ENCODE measurements at places on chromosomes 7 and 10.

DNA sequence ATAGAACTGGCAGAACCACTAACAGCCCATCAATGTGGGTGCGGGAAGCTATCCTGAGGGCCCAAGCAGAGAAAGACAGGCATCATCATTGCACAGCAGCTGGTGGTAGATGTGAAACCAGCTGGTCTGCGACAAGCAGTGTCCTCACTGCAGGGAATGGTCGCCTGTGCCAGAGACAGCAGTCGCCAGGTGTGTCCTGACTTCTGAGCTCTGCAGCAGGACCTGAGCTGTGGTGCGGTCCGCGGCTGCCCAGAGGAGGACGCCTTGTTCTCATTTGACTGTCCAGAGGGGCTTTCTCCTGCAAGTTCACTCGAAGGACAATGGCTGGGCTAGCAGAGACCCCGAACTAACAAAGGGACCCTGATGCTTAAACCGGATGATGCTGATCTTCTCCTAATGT is 97.4 kb downstream of the LRRC18 start:
- DNase-seq = no peak

DNA sequence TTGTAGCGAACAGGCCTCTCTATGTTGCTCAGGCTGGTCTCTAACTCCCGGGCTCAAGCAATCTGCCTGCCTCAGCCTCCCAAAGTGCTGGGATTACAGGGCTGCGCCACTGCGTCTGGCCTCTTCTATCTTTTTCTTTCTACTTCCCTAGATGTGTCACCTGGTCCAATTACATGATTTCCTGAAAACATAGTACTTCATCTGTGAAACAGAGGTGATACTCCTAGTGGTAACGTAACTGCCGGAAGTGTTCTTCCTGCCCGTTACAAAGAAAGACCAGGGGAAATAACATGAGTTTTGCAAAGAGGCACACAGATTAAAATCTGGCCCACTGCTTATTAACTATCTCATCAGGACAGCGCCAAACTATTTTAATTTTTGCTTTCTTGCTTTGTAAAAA is 18.4 kb upstream of the HGF start:
- no peak for DNase-seq

GRCh38 chr7:87960239-87960638 is 26.2 kb downstream of the ADAM22 start:
- DNase-seq = no peak

GRCh38 chr7:1092806-1093501 is 5.0 kb downstream of the GPER1 start:
- no peak for DNase-seq

DNA sequence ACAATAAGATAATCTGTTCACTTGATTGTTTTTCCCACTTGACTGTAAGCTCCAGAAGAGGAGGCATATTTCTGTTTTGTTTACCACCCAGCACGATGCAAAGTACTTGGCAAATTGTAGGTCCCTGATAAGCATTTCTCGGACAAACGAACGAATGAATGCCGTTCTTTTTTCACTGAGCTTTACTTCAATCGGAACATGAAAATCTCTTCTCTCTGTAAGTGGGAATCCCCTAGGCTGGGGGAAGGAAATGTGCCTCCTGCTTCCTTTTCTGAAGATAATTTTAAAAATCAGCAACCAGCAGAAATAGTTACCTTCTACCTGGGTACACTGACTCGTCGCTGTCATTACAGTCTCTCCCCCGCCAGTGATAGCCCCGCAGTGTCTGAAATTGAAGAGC is 102.9 kb downstream of the AOAH start:
- DNase-seq = no peak

DNA sequence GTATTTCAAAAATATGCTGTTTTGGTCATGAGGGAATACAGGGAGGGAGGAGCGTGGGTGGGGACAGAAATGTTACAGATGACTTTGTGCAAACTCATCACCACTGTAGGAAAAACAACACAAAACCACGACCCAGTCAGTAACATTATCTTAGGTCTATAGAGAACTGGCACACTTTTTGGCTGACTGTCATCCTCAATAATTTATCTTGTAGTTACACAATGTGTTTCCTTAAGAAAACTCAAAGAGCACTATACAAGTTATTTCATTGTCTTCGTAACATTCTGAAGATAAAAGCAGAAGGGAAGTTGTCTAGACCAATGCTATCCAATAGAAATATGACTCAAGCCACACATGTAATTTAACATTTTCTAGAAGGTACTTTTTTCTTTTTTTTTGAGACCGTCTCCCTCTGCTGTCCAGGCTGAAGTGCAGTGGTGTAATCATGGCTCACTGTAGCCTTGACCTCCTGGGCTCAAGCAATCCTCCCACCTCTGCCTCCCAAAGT is 16.9 kb upstream of the CDK14 start:
- DNase-seq = peak; percentile 63

DNA sequence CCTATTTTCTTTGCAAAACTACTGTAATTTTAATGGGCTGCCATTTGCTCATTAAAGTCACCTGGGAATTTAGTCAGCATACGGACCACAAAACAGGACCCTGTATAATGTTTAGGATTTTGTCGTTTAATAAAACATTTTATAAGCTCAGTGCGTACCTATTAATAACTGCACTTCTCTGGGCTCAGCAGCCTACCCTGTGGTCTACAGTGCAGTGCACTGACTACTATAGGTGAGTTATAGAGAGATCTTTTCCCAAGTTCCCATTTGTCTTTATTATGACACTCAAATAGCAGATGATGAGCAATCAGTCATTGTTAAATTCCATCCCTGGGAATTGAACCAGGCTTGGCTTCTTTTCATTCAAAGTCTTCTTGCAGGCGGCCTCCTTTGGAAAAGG is 433.4 kb upstream of the NFE2L3 start:
- no peak for DNase-seq

DNA sequence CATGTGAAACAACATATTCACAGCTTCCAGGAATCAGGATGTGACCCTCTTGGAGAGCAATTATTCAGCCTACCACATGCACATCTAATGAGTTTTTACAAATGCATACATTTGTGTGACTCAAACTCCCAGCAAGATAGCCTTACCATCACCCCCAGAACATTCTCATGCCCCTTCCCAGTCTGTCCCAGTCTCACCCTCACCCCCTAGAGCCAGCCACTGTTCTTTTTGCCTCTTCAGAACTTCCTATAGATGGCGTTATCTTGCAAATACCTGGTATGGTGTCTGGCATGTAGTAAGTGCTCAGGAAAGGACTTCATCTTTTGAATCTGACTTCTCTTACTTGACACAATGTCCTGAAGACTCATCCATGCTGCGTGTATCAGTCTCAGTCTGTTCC is 23.9 kb upstream of the AOC1 start:
- DNase-seq = no peak

- DNase-seq = no peak
Observed at GRCh38 chr10:129410688-129411392, 56.2 kb upstream of the MGMT start.

DNA sequence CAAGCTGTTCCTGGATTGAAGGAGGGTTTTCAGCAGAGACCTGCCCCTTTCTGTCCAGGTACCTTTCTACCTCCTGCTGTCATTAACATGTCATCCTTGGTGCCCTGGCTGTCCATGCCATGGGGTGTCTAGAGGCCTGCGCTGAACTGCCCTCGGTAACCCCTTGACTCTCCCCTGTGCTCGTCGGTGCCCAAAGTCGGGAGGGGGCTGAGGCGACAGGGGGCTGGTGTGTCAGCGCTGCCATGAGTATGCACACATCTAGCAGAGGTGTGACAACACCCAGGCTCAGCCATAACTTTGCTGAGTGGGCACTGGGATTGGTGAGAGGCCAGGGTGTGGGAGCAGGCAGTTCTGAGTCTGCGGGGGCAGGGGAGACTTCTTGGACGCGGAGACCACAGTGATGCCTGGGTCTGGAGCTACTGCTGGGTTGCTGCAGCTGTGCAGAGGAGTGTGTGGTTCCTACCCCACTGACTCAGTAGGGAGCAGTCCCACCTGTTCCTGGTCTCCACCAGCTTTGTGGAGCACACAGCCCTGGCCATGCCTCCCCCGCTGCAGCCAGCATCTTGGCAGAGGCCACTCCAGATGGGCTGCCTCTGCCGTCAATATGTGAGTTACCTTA is 376.2 kb upstream of the SEMA3C start:
- no peak for DNase-seq

DNA sequence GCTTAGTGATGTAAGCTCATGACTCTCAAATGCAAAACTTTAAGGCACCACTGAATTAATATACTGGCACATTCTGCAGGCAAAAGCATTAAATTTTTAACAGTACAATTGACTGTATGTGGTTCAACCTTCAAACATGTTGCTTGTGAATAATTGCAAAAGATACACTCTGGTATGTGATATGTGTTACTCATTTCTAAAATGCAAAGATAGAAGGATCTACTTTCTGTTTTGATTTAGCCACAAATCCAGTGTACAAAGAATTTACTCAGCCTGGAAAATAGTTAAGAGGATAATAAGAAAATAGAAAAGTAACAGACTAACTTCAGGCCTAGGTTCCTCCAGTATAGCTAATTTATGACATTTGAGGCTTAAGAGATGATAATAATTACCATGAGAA is 66.6 kb upstream of the NOBOX start:
- DNase-seq = no peak

DNA sequence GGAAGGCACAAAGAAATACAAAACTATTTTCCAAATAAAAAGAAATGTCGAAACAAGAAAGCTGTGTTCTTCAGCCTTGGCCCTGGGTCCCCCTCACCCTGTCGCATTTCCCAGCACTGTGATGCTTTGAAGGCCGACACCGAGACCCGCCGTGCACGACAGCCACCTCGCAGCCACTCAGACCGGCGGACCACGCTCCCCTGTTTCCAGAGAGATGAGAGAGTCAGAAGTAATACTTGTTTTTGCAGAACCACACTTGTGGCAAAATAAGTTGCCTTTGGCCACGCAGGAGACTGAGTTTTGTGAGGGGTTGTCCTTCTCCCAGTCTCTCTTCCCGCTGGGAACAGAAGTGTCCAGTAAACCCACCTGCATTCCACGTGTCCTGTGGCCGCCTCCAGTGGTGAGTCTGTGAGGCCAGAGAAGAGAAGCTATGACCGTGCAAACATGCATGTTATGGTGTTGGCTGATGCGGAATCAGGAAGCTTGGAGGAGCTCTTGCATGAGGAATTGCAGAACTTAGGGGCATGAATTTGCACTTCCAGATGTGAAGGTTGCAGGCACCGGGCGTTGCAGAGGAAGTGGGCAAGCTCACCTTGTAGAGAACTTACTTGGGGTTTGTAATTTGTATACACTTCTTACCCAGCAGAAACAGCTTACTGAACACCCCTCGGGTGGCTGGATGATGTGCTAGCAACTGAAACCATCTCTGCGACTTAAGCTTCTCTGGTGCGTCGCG is 194.5 kb downstream of the EBF3 start:
- no peak for DNase-seq

DNA sequence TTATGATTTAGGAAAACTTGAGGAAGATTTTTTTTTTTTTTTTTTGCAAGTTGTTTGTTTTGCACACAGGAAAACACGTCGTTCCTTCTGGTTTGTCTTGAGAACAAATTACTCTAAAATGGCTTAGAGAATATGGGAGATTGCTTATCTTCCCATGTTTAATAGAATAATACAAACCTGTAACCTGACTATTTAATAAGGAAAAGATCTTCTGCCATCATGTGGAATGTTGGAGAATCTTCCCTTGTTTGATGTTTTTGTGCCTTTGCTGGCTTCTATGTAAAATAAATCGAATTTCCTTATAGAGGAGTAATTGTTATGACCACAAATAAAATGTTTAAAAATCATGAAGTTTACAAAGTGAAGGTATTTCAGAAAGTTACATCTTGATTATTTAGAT is 818.8 kb downstream of the GATA3 start:
- no peak for DNase-seq

- DNase-seq = peak; percentile 43
Observed at GRCh38 chr10:49446031-49446430, 50.1 kb upstream of the DRGX start.

- no peak for DNase-seq
Observed at GRCh38 chr7:33761449-33762080, 143.8 kb upstream of the BMPER start.

- DNase-seq = no peak
Observed at GRCh38 chr7:92412745-92413144, 34.5 kb upstream of the GATAD1 start.

DNA sequence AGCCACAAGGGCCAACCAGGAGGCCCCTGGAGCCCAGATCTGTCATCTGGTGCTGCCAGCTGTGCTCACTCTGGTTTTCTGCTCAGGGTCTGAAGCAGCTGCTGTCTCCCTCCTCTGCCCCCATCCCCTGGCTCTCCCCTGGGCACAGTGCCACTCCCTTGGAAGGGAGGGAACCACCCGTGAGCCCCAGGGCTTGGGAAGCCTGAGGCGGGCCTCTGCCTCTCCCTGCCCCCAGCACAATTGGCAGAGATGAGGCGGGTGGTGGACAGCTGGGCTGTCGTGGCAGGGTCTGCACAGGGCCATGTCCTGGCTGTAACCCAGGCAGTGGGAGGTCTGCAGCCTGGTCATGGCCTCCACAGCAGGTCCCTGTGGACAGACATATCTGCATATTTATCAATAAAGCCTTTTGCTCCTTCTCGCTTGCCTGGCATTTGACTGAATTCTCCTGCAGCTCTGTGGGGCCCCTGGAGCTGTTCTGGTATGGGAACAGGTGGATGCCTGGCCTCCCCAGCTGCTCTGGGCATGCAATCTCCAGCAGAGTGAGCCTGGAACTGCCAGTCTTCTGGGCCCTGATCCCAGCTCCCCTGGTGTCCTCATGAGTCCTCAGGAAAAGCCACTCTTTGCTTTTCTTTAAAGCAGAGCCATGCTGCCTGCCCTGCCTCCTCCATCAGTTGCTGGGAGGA is 1.6 kb upstream of the ANKRD2 start:
- DNase-seq = no peak

DNA sequence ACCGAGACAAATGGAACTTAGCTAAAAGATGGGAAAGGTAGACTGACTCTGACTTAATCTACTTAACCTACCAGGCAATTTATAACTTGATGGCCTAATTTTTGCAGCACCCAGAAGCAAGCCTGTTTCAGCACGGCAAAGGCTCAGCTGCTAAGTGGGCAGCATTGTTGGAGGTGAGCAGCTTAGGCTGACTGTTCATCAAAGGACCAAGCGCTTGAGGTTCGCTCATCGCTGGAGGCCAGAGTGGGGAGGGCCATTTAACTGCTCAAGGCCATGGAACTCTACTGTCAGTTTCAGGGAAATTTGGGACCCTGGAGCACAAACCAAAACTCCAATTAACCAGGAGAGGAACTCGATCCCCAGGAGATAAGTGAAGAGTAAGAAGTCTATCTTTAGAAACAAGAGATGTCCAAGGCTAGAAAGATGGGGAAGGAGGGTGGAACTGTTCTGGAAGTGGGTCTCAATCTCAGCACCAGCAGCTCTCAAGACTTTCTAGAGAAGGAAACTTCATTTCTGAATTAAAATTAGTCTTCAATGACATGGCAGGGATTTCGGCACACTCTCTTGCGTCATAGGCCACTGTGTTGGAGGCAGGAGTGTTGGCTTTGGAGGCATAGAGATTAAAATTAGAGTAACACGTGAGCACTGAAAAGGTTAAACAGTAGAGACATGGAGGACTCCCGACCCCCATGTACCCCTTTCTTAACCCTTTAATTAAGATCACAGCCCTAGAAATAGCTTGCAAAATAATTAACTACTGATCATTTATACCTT is 43.1 kb downstream of the EGFR start:
- DNase-seq = no peak

Measured in EL (cell line).